ENCODE measurements at places on chromosomes 13 and 19.

- DNase-seq = no peak
Measured at GRCh38 chr13:40215311-40215710, 451.1 kb downstream of the FOXO1 start.

DNA sequence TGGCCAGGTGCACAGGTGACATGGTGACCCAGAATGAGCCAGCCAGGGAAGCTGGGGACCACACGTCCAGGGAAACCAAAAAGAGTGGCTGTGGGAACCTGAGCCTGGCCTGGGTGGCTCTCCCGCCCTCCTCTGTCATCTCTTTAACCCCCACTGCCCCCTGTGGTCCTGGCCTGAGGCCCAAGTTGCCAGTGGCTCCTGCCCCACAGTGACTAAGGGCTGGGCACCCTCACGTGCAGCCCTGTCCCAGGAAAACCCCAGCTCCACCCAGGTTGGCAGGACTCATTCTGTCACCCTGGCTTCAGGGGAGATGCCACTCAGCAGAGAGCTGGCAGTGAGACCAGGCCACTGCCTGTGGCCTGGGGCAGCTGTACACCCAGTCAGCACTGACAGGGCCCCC, 30.6 kb upstream of the ISYNA1 start:
- peak; percentile 33 for DNase-seq

DNA sequence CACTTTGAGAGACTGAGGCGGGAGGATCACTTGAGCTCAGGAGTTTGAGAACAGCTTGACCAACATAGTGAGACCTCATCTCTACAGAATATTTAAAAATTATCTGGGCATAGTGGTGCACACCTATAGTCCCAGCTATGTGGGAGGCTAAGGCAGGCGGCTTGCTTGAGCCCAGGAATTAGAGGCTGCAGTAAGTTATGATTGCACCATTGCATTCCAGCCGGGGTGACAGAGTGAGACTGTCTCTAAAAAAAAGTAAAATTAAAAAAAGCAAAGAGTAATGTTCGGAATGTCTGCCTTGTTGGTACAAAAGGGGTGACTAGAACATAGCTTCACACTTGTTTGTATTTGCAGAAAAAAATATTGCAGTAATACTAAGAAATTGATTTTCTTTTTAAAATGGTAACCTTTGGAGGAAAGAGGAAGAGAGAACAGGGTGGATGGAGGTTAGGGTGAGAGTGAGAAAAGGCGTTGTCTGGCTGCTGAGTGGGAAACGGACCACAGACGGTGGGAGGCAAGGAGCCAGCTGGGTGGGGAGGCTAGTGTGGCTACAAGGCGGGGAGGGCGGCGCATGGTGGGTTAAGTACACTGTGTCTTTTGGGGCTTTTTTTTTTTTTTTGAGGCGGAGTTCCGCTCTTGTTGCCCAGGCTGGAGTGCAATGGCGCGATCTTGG, 10.2 kb downstream of the PPP1R14A start:
- DNase-seq = no peak

- DNase-seq = no peak
Measured at GRCh38 chr13:38879786-38880185, 110.8 kb downstream of the STOML3 start.

GRCh38 chr19:58492265-58492664, 16.1 kb downstream of the ZNF446 start:
- no peak for DNase-seq

DNA sequence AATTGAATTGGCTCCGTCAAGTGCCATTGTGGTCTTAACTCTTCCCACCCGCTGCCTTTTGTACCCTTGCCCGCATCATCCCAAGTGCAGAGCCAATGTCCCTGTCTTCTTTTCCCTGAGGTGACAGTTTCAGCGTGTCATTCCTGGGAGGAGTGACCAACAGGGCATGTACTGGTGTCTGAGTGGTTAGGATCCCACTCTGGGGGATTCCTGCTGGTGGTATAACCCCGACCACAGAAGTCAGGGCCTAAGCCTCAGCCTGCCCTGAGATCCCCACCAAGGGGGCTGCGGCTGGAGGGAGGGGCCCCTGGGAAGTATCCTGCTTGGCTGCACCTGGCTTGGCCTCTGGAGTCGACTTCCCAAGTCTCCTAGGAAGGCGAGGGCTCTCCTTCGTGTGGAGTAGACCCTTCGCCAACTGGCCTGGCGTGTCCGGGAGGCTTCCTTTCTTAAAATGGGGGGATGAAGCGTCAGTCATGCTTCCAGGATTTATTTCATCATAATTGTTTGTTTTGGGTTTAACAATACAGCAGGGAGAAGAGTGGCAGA, 40.6 kb downstream of the NFIX start:
- DNase-seq = no peak

DNA sequence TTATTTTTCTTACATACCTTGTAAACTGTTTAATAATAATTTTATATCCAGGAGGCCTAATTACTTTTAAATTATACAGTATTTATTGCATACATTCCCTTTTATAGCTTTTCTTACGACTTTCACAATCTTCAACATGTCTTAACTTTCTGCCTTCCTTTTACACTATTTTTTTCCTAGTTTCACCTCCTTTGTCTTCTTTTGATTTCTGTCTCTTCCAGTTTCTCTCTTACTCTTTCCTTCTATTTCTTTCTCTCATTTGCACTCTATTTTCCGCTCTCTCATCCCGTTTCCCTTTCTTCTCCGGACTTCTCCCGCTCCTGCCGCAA, 11.5 kb downstream of the ZNF552 start:
- DNase-seq = no peak

DNA sequence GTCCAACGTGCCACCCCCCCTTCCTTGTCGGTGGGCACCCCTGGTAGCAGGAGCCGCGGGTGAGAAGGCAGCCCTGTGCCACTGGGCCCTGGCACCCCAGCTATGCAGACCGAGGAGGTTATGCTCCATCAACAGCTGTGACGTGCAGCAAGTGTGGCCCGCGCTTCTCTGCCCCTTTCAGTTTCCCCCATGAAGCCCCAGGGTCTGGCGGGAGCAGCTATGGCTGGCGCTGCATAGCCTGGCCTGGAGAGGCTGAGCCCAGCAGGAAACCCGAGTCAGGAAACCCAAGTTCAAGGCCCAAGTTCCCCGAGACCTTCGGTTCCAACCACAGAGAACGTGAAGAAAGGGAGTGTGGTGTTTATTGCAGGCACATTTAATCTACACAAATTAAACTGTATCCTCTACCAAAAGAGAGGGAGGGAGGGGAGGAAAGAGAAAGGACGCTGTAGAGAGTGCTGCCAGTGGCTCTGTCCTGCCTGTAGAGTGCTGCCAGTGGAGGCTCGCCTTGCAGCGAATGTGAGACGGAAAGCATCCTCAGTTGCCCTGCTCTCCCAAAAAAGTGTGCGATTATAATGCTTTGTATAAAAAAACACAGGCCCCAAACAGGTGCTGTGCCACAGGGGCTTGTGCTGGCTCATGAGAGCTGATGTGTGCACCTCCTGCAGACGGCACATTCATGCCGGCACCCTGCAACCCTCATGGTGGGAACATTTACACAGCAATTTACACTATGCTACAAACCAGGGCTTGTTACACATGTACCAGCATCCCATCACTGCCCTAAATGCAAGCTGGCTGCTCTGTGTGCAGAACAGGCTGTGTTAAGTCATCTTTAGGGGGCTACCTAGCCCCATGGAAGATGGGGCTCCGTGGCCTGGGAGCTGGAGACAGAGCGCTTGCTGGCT, 16.3 kb downstream of the POP4 start:
- DNase-seq = no peak

- no peak for DNase-seq
Measured at GRCh38 chr19:9935506-9936325, 599 bp downstream of the OLFM2 start.

- no peak for DNase-seq
Measured at GRCh38 chr19:40686882-40687524, 3.4 kb downstream of the NUMBL start.

DNA sequence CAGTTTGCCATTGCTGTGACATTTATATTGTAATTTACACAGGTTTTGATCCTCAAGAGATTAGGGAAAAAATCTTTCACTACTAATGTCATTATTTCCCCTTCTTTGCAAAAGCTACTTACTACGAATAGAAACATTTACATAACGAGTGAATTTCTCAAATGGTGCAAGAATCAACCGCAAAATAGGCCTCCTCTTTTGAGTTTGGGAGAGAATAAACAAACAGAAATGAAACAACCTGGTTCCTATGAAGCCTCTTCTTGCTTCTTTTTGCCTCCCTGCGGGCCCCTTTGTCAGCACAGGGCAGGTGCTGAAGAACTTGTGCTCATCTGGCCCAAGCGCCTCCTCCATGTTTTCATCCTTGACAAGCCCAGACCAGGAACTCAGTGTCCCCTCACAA, 10.1 kb upstream of the GJA3 start:
- no peak for DNase-seq

GRCh38 chr19:55179606-55180484, at the start of gene SYT5:
SYT5 (minus strand) TSS chr19:55180289; CDS start chr19:55179041, 1,248 bp downstream.
- DNase-seq = peak; percentile 45

DNA sequence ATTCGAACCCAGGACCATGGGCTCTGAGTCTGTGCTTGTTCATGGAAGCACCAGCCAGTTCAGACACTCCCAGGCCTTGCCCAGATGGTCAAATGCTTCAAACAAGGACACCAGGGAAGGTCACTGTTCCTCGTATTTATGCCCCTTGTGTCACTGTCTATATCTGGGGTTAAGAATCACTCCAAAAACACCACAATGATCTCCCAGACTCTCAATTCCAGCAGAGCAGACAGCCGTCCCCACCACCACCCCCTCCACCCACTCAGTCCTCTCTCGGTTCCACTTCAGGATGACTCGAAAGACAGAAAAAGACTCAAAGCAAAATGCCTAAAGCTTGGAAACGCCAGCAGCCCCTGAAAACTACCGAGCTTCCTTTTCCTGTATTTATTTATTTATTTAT, 79.0 kb downstream of the INSR start:
- no peak for DNase-seq

- DNase-seq = no peak
Measured at GRCh38 chr13:113804017-113804702, 45.1 kb downstream of the TMEM255B start.
